Glomerular endothelial cell (primary cell): ENCODE measurements at places on chromosomes 6 and 20. TPM values are rescaled to one million over a fixed set of nuclear protein-coding genes. Genes with fewer than 3 reads are reported as not detected.

The GTSF1L gene
- total RNA-seq, result not detected in 2 replicates

The ARMH2 gene
- not detected in 2 replicates for total RNA-seq

The ZNF334 gene
- 0.73 and 1.1 TPM in 2 replicates for total RNA-seq

The NCOA6 gene
- total RNA-seq, result 13.0 and 20.1 TPM in 2 replicates

The CLPSL1 gene
- not detected in 2 replicates for total RNA-seq

The SEMG1 gene
- not detected in 2 replicates for total RNA-seq

The GDAP1L1 gene
- total RNA-seq, result not detected in 2 replicates

The ZNF184 gene
- 4.6 and 6.1 TPM in 2 replicates for total RNA-seq

The FAM83C gene
- total RNA-seq, result not detected in 2 replicates

The SHLD1 gene
- total RNA-seq, result 2.7 and 4.4 TPM in 2 replicates

The BTN1A1 gene
- total RNA-seq, result not detected in 2 replicates

The GHRH gene
- total RNA-seq, result not detected in 2 replicates

The SLC22A1 gene
- not detected in 2 replicates for total RNA-seq

The CBLN4 gene
- not detected in 2 replicates for total RNA-seq

The WFDC5 gene
- total RNA-seq, result not detected in 2 replicates

The HLA-DQA2 gene
- not detected in 2 replicates for total RNA-seq

The EDN3 gene
- not detected in 2 replicates for total RNA-seq

The SAMD3 gene
- 0.41 and 1.1 TPM in 2 replicates for total RNA-seq

The LSM14B gene
- total RNA-seq, result 23.1 and 25.0 TPM in 2 replicates

The MUCL3 gene
- total RNA-seq, result not detected in 2 replicates

The DUSP15 gene
- 0.48 and 0.64 TPM in 2 replicates for total RNA-seq

The PLTP gene
- 24.6 and 28.1 TPM in 2 replicates for total RNA-seq

The SAMHD1 gene
- 45.5 and 95.0 TPM in 2 replicates for total RNA-seq

The HCK gene
- total RNA-seq, result not detected in 2 replicates

The DEFB124 gene
- total RNA-seq, result not detected in 2 replicates

The VGLL2 gene
- not detected in 2 replicates for total RNA-seq

The ADGRF4 gene
- total RNA-seq, result 0.10 and 0.18 TPM in 2 replicates

The BPIFB1 gene
- total RNA-seq, result not detected in 2 replicates

The LY6G6F gene
- not detected in 2 replicates for total RNA-seq

The SLC22A7 gene
- total RNA-seq, result not detected in 2 replicates

The PROCR gene
- 92.8 and 185 TPM in 2 replicates for total RNA-seq

The EPB41L1 gene
- total RNA-seq, result 26.0 and 33.9 TPM in 2 replicates

The PRRT1 gene
- total RNA-seq, result 0.39 and 0.70 TPM in 2 replicates

The CST2 gene
- total RNA-seq, result not detected in 2 replicates

The ULBP1 gene
- total RNA-seq, result 3.3 and 4.1 TPM in 2 replicates

The PACSIN1 gene
- not detected in 2 replicates for total RNA-seq
